Omental fat pad (tissue), 4 donors: ENCODE measurements at places on chromosomes 5 and 9. TPM values are rescaled to one million over a fixed set of nuclear protein-coding genes. Genes with fewer than 3 reads are reported as not detected.

Gene ERAP2
- 57.4 TPM for total RNA-seq

DNA sequence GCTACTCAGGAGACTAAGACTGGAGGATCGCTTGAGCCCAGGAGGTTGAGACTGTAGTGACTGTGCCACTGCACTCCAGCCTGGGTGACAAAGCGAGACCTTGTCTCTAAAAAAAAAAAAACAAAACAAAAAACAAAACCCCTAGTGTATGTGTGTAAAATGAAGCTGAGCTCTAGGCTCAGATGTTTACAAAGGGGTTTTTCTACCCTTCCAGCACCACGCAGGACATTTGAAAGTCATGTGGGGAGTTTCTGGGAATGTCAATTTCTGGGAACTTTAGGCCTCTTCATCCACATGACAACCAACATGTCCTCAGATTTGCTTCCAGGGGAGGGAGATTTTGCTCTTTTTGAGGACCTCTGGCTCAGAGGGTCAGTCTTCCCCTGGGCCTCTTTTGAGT, 42.4 kb upstream of the AIF1L start:
- no peak for DNase-seq

- no peak for DNase-seq
Observed at GRCh38 chr9:8877753-8878494, 1078.3 kb upstream of the DMAC1 start.

Gene C5orf52
- total RNA-seq, result not detected

Gene PCDHA1
- total RNA-seq, result not detected

DNA sequence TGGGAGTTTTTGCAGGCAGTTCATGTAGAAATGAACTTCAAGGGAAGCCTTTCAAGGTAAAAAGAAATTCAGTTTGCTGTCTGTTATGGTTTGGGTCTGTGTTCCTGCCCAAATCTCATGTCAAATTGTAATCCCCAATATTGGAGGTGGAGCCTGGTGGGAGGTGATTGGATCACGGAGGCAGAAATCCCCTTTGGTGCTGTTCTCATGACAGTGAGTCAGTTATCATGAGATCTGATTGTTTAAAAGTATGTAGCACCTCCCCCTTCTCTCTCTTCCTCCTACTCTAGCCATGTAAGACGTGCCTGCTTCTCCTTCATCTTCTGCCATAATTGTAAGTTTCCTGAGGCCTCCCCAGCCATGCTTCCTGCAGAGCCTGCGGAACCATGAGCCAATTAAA, 341.4 kb downstream of the ARHGEF28 start:
- no peak for DNase-seq

- no peak for DNase-seq
Observed at GRCh38 chr5:140725799-140726471, 25.7 kb downstream of the ZMAT2 start.

- no peak for DNase-seq
Observed at GRCh38 chr5:113354055-113354454, 80.7 kb downstream of the TSSK1B start.

- no peak for DNase-seq
Observed at GRCh38 chr5:16417398-16418074, 48.1 kb downstream of the ZNF622 start.

- no peak for DNase-seq
Observed at GRCh38 chr5:127400539-127400938, 109.9 kb downstream of the MEGF10 start.

- DNase-seq, result no peak
Observed at GRCh38 chr9:27425827-27426510, 98.1 kb upstream of the IFNK start.

GRCh38 chr5:32753051-32753450, 41.9 kb downstream of the NPR3 start:
- no peak for DNase-seq

- no peak for DNase-seq
Observed at GRCh38 chr5:16615741-16616535, 859 bp downstream of the RETREG1 start.

- DNase-seq, result no peak
Observed at GRCh38 chr5:96396878-96397277, 36.2 kb downstream of the PCSK1 start.

Gene FAM193B
- total RNA-seq, result 92.5 TPM

Gene CTNNA1
- total RNA-seq, result 251 TPM

Gene KIAA1958
- total RNA-seq, result 2.0 TPM

GRCh38 chr5:140609126-140609525, 23.8 kb downstream of the CD14 start:
- no peak for DNase-seq

DNA sequence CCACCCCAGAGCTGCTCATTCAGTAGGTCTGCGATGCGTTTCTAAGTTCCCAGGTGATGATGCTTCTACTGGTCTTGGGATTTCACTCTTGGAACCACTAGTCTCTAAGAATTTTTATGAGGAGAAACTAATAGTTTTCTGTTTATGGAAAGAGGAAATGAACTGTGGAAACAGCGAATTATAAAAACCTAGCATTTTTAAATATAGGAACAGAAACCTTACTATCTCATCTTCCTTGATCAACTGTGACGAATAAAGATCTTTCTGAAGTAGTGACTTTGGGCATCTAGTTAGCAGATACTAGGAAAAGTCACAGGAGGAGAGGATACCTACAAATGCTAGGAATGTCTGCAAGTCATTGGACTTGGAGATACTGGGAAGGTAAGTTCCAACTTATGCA, 376.8 kb upstream of the RFX3 start:
- DNase-seq, result no peak

DNA sequence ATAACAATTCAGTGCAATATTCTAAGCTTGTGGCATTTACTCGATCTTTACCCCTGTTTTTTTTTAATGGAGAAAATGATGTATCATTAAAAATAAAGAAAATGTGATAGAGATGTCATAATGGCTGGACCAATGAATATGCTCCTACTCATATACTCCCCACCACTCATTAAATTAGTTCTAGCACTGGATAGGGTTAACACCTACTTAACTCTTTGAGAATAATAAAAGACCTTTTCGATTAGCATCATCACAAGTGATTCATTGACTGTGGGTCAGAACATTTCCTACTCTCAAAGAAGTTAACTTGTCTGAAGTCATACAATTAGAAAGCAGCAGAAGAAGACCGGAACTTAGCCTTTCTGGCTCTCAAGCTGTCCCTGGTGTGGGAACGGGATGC, 31.6 kb upstream of the RANBP6 start:
- no peak for DNase-seq

DNA sequence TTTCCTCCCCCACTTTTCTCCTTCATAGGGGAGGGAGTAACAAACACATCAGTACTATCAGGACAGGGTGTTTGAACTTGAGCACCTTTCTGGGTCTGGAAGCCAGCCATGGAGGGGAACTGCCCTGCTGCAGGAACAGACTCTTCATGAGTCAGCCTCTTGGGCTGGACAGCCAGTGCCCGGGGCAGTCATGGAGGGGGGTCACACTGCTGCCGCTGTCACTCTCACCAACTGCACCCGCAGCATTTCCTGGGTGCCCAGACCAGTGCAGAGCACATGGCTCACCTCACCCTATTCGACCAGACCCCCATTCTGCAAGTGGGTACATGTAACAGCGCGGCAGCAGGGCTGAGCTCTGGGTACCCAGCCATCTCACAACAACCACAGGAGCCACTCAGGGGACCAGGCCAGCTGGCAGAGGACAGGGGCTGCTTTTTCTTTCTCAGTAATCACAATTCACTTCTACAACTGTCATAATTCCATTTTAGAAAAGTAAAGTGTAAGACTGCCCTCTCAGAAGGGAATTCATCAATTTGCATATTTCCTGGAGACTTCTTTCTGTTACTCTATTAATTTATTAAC, 118.4 kb downstream of the CTNND2 start:
- no peak for DNase-seq

GRCh38 chr9:131469951-131470350, 32.8 kb upstream of the POMT1 start:
- DNase-seq, result no peak

Gene SPINK7
- not detected for total RNA-seq

GRCh38 chr5:96816411-96816939, 8.7 kb upstream of the ERAP1 start:
- no peak for DNase-seq

- no peak for DNase-seq
Observed at GRCh38 chr9:94819161-94819687, 92.7 kb downstream of the AOPEP start.

Gene ZDHHC11B
- total RNA-seq, result 1.1 TPM

DNA sequence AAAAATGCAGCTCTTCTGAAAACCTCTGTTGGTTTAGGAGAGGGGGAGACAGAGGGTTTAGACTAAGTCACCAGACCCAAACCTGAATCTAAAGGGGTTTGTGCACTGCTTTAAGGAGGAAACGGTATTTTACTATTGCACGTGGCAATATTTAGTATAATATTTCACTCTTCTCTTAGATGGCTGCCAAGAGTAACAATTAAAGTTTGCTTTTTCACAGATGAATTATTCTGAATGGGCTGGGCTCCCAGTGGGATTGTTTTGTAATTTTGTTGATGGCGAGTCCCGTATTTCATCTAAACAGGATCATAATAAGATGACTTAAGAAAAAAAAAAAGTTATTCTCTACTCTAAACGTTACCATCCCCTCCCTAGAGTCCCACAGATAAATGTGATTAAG, 245.4 kb downstream of the PCSK5 start:
- no peak for DNase-seq

Gene HEXB
- total RNA-seq, result 94.2 TPM

Gene TLX3
- not detected for total RNA-seq

DNA sequence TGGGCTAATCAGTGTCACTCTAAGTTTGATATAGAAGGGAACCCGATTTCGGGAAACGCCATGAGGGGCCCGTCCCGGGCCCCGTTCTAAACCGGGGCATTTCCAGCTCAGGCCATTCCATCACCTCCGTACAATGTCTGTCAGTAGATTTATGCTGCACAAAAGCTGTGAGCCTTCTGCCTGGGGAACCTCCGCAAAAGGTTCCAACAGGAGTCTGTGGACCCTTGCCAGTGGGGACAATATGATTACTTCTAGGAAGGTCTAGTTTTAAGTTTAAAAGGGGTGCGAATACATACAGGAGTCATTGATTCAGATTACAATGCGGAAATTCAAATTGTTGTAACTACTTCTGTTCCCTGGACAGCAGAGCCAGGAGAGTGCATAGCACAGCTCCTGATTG, 57.6 kb downstream of the RAPGEF1 start:
- DNase-seq, result no peak

DNA sequence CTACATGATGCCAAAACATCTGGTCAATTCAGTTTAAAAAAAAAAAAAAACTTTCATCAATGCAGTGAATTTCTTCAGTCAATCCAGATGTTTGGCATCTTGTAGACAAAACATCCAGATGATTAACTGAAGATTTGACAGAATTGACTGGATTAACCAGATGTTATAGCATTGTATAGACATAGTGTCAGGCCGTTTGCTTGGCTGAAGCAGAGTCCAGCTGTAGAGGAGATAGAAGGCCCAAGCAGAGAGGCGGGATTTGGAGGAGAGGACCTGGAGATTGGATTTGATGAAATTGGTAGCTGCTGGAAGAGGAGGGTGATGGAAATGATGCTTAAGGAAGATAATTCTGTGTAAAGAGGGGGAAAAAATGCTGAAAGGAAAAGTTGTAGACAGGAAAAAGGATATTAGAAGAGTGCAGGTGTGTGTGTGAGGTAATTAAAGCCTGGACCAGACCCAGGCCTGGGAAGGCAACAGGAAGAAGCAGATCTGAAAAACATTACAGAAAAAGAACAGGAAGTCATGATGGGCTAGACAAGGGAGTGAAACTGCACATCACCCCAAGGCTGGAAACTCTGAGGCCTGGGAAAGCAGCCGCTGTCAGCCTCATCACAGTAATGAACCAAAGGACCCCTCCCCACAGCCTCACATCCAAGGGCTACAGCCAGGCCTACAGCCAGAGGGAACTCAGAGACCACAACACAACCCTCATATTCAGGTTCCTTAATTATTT, 258.3 kb downstream of the CWC27 start:
- no peak for DNase-seq

GRCh38 chr9:97904725-97905124, 17.6 kb downstream of the TRMO start:
- no peak for DNase-seq

DNA sequence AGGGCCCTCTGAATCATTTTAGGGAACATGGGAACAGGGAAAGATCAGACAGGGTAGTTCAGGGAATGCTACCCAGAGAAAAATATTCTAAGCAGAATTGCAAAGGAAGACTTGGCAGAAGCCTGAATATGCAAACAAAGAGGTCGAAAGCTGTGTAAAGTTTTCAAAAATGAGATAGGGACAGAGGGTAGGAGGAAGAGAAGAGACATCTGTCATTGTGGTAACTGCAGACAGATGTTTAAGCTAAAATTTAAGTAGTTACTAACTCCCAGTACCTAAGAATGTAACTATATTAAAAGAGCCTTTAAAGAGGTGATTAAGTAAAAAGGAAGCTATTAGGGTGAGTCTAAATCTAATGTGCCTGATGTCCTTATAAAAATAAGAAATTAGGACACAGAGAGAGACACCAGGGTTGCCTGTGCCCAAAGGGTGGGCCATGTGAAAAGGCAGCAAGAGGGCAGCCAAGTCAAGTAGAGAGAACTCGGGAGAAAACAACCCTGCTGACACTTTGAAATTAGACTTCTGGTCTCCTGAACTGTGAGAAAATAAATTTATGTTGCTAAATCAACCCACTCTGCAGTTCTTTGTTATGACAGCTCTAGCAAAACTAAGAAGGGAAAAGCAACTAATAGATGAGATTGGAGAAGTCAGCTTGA, 1647.4 kb upstream of the C9orf72 start:
- DNase-seq, result no peak

Gene AJM1
- 0.82 TPM for total RNA-seq

Gene TMEM174
- not detected for total RNA-seq

GRCh38 chr9:31445357-31445756, 939.1 kb upstream of the ACO1 start:
- no peak for DNase-seq

DNA sequence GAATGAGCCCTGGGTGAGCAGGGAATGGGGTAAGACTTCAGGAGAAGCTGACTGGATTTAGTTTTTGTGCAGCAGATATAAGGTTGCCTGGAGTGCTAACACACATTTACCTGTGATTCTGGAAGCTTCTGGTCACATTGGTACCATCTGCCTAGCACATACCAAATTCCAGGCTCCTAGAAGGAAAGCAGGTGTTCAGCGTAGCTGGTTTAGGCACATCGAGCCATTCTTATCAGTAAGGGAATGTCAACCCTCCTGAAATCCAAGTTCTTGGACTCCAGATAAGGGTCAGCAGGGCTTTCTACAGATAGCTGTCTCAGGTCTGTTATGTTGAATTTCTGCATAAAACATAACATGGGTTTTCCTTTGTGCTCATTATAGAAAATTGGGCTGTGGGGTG, 10.3 kb downstream of the TCERG1 start:
- DNase-seq, result no peak

Gene TMEM171
- not detected for total RNA-seq

Gene ZNF169
- total RNA-seq, result 8.5 TPM
